ENCODE measurements at places on chromosomes 11 and 22. TPM values are rescaled to one million over a fixed set of nuclear protein-coding genes. Genes with fewer than 3 reads are reported as not detected.

The TSSK2 gene
- total RNA-seq, result not detected

The APOA1 gene
- not detected for total RNA-seq

The UBQLN3 gene
- not detected for total RNA-seq

The CABP4 gene
- 2.3 TPM for total RNA-seq

The CECR2 gene
- not detected for total RNA-seq
